ENCODE measurements at places on chromosomes 2 and 18.

DNA sequence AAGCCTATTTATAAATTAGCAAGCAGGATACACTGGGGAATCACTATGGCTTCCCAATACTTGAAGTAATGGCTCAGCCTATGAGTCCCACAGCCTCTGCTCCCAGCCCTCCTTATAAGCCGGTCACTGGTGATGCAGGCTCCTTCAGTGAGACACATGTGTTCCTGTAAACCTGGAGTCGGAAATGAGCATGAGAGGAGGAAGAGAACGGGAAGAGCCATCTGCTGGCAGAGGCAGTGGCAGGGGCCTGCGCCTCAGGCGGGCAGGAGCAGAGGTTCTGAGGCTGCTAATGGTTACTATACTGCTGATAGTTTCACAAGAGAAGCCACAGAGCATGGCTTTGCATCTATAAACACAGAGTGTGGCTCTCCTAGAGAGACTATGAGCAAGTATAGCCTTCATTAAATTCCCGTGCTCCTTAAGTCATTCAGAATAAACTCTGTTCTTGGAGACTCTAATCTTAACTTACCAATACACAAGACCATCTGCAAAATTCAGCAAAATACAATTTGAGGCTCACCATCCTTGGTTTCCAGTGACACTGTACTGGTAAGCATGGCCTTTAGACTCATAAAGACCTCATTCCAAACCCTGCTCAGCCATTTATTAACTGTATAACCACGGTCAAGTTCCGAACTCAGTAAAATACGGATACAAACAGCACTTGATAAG, 63.3 kb downstream of the FBXO15 start:
- DNase-seq, result no peak

GRCh38 chr2:101837354-101837753, 139.8 kb downstream of the MAP4K4 start:
- DNase-seq, result no peak

DNA sequence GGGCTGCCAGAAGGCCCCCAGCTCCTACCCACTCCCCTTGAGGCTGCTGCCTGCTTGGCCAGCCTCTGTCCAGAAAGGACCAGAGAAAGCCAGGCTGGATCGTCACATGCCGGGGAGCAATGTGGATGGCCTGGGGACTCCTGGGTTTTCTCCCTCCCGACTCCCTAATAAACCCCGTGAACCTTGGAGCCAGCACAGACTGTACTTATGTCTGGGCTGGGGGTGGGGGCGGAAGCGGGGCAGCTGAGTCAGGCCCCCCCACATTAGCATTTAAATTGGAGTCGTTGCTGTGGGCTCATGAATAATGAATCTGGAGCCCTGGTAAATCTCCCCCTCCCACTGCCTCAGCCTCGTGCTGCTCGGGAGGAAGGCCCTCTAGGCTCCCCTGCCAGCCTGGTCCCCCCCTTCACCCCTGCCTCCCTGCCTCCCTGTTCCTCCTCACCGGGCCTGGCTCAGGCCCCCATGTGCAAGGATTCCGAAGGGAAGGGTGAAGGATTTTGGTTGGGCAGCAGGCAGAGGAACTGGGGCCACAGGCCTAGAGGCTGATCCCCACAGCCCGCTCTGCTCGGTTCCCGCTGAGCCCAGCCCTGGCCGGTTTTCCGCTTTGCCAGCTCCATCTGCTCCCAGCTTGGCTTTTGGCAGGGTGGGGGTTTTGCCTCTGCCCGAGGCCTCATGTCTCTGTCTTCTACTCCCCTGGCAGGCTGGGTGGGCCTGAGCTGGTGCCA, 7.3 kb upstream of the ASIC4 start:
- no peak for DNase-seq

- no peak for DNase-seq
These were observed 19.8 kb upstream of the SMAD4 start for GRCh38 chr18:51010218-51010617.

- DNase-seq, result no peak
These were observed 21.5 kb upstream of the CYP1B1 start for GRCh38 chr2:38097258-38097987.

DNA sequence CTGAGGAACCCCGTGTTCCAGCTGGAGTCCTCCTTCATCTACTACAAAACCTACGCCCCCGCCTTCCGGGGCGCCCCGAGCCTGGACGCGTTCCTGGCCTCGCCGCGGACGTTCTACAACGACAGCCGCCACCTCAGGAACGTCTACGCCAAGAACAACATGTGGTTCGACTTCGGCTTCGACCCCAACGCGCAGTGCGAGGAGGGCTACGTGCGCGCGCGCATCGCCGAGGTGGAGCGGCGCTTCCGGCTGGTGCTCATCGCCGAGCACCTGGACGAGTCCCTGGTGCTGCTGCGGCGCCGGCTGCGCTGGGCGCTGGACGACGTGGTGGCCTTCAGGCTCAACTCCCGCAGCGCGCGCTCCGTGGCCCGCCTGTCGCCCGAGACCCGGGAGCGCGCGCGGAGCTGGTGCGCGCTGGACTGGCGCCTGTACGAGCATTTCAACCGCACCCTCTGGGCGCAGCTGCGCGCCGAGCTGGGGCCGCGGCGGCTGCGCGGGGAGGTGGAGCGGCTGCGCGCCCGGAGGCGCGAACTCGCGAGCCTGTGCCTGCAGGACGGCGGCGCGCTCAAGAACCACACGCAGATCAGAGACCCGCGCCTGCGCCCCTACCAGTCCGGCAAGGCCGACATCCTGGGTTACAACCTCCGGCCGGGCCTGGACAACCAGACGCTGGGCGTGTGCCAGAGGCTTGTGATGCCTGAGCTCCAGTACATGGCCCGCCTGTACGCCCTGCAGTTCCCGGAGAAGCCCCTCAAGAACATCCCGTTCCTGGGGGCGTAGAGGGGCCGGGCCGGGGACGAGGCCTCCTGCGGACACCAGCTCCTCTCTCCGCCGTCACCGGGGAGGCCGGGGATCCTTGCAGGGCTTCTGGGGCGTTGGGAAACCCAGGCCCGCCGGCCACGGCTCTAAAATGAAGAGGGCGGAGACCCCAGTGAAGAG, 5.3 kb upstream of the NEU4 start:
- DNase-seq, result peak; percentile 62

DNA sequence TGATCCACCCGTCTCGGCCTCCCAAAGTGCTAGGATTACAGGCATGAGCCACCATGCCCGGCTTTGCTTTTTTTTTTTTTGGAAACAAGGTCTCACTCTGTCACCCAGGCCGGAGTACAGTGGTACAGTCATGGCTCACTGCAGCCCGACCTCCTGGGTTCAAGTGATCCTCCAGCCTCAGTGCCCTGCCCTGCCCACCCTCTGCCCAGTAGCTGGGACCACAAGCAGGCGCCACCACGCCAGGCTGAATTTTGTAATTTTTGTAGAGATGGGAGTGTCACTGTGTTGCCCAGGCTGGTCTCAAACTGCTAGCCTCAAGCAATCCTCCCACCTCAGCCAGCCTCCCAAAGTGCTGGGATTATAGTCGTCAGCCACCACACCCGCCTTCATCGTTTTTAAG, 11.6 kb upstream of the PSD4 start:
- DNase-seq, result no peak

DNA sequence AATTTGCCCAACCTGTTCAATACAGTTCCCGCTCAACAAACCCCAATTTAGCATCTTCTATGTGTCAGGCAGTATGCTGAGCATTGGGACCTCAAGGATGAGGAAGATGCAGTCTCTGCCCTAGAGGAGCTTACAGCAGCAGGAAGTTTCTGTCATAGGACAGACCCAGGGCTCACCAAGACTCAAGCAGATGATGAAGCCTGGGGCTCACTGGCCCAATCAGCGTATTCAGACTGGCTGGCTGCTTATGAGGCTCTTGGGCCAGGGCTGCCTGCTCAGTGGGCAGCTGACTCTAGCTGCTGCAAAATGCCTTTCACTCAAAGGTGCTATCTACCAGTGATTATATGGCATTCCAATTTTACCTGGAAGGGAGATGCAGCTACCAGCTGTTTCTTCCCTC, 2.1 kb downstream of the FAM178B start:
- no peak for DNase-seq

DNA sequence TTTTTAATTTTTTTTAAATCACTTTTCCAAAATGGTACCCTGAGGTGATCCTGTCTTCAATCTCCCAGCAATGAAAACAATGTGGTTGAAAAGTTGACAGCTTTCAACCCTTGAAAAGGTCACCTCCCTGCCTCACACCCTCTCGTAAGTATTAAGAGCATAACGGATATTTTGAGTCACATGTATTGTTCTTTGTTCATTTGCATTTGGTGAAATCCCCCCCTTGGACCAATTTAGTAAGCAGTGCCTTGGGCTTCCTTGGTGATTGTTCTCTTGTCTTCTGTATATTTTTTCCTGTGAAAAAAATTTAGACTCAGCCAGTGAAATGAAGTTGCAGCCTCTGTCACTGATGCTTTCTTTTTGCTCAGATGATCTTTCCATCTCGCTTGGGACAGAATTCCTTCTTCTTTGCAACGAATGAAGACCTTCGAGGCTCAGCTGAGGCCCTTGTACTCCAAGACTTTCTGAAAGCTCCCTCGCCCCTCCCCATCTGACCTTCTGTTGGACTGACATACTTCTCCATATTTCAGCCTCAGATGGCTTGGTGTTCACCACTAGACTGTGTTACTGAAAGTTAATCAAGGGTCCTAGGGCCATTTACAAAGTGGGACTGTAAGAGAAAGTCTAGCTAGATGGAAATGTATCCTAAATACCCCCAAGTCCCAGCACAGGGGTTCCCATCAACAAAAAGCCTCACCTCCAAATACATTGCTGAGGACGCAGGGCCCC, 158.4 kb downstream of the BCL2 start:
- no peak for DNase-seq

DNA sequence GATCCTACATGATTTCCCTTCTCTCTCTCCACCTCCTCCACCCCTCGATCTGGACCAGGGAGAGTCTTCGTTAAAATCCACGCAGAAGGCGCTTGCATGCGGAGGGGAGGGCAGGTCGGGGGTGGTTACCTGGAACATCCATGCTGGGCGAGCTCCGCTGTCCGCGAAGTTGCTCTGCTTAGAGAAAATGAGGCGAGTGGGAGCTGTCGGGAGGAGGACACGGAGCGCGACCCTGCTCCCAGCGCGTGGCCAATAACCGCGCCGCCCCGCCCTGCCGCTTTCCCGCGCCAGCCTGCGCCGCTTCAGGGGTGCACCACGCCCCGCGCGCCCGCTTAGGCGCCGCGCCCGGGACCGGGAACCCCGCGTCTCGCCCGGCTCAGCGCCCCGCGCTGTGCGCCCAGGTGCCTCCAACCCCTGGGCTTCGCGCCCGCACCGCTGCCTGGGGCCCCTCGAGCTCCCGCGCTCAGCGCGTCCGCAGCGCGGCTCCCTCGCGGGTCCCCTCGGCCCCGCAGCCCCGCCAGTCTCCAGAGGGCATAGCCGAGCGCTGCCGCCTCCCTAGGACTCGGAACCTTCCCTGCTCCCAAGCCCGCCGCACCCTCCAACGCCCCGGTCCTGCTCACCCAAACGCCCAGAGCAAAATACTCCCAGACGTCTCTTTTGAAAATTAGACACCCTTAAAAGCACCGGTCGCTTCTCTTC, 636 bp downstream of the CBLN2 start:
- no peak for DNase-seq
